Stimulated activated CD8-positive, alpha-beta memory T cell treated with anti-CD3 and anti-CD28 coated beads, Interleukin-15, amount 100 ng/mL, for 4 hours (primary cell): ENCODE measurements at places on chromosomes 7 and 10.

DNA sequence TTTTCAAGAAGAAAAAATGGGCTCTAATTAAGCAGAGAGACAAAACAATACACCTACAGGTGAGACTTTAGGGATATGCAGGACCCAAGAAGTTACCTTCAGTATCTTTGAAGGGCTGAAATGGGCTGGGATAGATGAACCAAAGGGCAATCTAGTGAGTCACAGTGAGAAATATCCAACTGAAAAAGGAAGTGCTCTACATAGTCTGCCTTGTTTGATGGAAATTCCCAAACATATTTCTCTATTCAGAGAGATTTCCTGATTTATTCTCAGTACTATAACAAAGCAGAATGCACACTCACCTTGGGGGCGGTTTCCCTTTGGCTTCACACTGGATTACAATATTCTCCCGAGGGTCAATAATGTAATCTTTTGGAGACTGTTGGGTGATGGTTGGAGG is 104.1 kb upstream of the LAMB4 start:
- DNase-seq: no peak

- no peak for DNase-seq
Measured at GRCh38 chr7:106015381-106016218, 52.5 kb downstream of the CDHR3 start.

DNA sequence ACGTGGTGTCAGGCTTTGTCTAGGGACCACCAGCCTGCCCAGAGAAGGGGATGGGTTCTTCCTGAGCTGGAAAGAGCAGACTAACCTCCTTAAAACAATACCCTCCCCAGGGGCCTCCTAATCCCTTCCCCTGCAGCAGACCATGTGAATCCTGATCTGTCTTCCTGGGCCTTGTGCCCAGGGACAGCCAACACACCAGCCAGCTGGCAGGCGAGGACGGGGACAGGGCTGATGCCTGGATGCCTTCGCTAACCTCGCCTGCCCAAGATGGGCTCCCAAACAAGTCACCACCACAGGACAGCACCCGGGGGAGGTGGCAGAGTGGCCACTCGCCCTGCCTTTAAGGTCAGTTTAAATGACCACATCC is 17.6 kb downstream of the PODXL start:
- no peak for DNase-seq

DNA sequence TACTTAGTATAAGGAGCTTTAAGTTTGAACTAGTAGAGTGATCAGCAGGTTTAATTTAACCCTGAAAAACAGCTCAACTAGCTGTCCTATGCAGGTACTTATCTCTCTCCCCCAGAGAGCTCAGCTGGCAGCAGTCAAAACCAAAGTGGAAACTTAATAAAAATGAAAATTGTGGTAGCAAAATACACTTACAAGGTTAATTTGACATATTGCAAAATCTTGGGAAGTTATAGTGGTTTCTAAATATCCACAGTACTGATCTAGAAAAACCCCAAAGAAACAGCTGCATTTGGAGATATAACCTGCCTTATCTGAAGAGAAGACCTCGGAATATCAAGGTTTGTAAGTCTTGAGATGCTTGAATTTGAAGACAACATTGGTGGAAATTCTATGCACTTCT is 269.2 kb downstream of the RNLS start:
- DNase-seq: no peak

GRCh38 chr7:50838675-50839377 is 56.1 kb upstream of the GRB10 start:
- DNase-seq: no peak

DNA sequence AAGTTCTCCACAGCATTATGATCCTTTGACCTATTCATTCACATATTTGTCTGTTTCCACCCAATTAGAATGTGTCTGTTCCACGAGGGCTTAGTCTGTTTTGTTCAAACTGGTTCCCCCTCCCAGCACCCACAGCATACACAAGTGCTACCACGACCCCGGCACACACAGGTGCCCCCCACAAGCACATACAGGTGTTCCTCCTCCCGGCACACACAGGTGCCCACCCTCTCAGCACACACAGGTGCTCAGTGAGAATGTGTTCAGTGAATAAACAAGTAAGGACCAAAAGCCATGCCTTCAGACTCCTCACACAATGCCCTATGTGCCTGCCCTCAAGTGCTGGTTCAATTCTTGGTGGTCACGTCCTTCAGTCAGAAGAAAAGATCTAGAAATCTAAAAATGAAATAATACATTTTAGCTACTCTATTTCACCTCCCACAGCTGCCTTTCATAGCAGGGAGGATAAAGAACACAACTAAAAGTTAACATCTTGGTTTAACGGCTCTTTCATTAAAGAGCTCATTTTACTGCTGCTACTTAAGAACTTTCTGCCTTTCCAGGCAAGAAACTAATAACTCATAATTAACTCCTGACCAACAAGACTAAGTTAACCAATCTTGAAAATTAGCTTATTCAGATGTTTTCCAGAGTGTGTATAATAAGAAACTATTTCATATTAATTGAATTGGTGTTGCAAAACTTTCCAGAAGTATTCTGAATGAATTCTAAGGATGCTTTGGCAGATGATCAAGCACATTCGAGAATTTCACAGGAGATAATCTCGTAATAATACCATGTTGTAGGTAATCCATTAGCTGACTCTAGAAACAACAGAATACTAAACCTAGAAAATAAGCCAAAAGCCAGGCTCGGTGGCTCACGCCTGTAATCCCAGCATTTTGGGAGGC is 2.3 kb downstream of the DNMBP start:
- DNase-seq: no peak

DNA sequence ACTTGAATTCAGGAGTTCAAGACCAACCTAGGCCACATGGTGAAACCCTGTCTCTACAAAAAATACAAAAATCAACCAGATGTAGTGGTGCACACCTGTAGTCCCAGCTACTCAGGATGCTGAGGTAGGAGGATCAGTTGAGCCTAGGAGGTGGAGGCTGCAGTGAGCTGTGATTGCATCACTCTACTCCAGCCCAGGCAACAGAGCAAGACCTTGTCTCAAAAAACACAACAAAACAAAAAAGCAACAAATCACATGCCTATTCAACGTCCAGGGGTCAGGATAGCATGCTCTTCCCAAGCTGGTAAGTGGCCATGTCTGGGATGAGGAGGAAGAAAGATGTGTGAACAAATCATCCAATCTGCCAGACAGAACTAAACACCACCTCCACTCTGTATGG is 6.2 kb upstream of the RADIL start:
- no peak for DNase-seq

DNA sequence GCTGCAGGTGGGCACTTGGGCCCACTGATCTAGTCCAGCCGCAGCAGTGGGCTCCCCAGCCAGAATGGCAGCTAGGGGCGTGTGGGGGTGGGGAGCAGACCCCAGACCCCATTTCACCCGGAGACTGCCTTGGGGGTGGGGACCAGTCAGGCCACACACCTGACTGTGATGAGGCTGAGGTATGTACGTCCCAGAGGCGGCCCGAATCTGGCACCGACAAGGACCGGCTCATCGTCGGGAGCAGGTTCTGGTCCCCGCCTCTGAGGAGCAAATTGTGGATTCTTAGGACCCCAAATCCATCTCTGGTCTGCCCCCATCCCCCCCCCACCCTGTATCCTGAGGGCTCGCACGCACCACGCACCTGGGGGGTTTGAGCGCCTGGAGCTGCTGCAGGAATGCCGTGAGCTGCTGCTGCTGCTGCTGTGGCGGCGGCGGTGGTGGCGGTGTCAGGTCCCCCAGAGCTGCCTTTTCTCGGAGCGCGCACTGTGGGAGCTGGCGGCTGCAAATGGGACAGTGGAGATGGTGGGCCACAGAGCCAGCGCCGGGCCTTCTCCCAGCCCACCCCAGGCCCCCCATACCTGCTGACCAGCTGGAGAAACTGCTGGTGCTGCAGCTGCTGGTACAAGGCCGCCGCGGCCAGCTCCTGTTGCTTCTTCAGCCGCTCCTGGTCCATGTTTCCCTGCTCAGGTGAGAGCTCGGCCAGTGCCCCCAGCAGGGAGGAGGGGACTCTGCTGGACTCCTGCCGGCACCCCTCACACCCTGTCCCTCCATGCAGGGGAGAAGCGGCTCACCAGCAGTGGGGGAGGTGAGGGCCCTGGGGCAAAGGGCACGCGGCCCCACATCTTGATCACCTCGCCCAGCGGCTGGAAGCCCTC is 10.2 kb downstream of the GIGYF1 start:
- no peak for DNase-seq

GRCh38 chr10:983401-983800 is 4.8 kb upstream of the GTPBP4 start:
- DNase-seq: no peak

DNA sequence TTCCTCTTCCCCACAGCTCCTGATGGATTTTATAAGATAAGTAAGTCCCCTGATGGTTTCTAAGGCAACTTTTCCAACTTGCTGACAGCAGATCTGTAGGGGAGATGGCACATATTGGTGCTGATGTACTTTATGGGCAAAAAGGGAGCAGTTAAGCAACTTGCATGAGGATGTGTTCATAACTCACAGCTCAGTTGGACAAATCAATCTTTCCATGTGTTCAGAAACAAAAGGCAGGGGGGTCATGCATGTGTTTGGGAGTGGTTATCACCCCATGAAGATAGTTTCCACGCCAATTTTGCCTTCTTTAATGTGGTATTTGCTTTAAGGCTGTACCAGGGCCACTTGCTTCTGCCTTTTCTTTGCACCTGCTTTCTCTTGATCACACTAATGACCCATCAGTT is 6.1 kb downstream of the RBM20 start:
- DNase-seq: no peak

- no peak for DNase-seq
Measured at GRCh38 chr10:125557801-125558505, 125.0 kb downstream of the TEX36 start.

DNA sequence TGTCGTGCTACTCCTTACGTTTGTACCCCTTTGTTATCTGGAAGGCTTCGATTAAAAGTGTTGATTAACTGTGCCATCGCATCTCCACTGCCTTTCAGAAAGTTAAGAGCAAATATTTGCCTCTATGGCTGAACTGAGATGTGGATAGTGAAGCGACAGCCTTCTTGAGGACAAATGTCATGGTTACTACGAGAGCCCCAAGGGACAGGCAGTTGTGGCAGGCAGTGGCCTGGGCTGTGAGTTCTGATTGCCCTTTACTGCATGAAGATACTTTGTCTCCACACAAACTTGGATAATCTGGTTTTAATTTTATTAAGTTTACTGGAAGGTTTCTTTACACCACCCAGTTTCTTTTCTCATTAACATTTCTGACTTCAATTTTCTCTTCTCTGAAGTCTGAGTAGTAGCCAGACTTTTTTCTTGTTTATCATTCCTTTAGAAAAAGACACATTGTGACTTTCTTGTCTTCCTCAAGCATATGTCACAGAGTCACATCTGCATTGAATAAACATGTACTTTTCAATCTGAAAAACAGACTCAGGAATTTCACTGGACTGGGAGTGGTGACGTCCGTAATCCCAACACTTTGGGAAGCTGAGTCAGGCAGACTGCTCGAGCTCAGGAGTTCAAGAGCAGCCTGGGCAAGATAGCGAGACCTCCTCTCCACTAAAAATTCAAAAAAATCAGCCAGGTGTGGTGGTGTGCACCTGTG is 1.5 kb downstream of the TAS2R41 start:
- no peak for DNase-seq

- no peak for DNase-seq
Measured at GRCh38 chr10:78354101-78354500, 320.4 kb downstream of the RPS24 start.

GRCh38 chr7:98629001-98629431 is 11.9 kb downstream of the NPTX2 start:
- no peak for DNase-seq

GRCh38 chr10:129495698-129496097 is 28.7 kb downstream of the MGMT start:
- DNase-seq: no peak

GRCh38 chr10:35794703-35795102 is 152.6 kb upstream of the FZD8 start:
- DNase-seq: no peak

GRCh38 chr10:113960617-113961181 is 83.0 kb upstream of the ADRB1 start:
- DNase-seq: no peak

- peak; percentile 27 for DNase-seq
Measured at GRCh38 chr7:774161-775109, 47.4 kb upstream of the PRKAR1B start.

GRCh38 chr10:132699411-132700155 is 86.4 kb downstream of the NKX6-2 start:
- DNase-seq: no peak

DNA sequence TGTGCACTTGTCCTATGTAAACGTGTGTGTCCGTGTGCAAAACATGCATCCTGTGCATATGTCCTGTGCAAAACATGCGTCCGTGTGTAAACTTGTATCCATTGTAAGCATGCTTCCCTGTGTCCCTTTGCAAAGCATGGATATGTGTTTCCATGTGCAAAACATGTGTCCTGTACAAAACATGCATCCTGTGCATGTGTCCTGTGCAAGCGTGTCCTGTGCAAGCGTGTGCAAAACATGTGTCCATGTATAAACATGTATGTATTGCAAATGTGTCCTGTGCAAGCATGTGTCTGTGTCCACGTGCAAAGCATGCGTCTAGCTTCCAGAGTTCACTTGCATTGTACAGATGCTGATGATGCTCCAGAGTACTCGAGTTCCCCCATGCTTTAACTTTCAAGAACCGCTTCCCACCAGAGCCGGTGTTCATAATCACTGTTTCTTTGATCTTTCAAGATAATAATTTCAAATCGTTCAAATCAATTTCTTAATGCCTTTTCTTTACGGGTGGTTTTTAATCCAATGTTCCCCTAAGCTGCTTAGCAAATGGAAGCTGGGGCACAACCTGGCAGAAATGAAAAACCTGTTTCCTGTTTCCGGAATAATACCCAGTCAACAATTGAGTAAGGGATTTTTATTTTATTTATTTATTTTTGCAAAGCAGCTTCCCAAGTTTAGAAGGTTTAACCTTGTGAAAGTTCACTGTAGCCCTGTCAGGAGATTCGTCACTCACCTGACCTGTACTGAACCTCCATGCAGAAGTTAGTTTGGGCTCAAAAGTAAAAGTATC is 641 bp upstream of the ASB13 start:
- DNase-seq: no peak

GRCh38 chr10:28312572-28312971 is 9.7 kb upstream of the MPP7 start:
- DNase-seq: no peak

DNA sequence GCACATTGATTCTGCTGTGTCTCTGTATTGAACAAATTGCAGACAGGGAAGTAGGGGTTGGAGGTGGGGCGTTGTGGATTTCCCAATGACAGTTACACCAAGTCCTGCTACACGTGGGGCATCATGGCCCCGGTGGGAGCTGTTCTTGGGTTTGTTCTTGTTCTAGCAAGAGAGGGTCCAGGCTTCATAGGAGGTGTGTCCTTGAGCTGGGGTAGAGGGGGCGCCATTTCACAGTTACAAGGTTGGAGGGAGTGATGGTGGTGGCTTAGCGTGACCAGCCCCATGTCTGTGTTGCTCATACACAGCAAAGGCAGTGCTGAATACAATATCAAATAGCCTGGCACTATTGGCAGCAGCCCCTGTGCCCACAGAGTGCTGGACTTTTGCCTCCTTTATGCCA is 15.7 kb downstream of the SH2D4B start:
- no peak for DNase-seq
